ENCODE measurements at places on chromosomes 16 and 17.

DNA sequence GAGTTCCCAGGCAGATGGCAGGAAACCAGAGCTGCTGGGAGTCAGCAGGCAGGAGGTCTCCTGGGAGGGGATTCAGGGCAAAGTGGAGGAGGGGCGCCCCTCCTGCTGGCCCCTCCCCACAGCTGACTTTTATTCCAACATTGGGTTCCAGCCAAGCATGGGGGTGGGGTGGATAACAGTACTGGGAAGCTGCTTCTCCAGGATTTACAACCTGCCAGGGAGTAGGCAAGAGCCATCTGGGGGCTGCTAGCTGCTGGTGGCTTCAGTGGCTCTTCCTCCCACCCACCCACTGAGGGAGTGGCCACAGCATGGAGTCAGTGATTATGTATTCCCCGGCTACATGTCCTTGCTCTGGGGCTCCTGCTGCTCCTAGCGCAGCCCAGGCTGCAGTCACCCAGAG, 36.8 kb downstream of the TMEM132E start:
- peaks cover 20% of the 10 kb centered on the region for H3K4me1 ChIP-seq
- no peaks in the 10 kb centered on the region for H3K27me3 ChIP-seq
- no peak overlapping the region for H3K4me3 ChIP-seq
- no peaks in the 10 kb centered on the region for H3K36me3 ChIP-seq

DNA sequence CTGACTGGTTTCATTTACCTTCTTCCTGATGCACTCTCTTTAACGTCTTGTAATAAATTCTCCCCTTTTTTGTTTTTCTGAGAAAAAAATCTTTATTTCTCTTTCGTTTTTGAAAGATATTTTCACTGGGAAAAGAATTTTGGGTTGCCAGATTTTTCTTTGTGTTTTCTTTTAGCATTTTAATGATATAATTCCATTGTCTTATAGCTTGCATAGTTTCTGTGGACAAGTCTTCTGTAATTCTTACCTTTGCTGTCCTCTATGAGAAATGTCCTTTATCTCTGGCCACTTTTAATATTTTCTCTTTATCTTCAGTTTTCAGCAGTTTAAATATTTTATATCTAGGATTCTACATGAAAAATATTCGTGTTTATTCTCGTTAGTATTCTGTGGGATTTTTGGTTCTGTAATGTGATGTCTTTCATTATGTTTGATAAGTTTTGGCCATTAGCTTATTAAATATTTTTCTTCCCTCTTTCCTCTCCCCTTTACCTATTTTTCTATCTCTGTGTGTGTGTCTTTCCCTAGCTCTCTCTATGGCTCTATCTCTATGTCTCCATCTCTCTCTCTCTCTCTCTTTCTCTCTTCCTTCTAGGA, 236.5 kb downstream of the C16orf95 start:
- no peaks in the 10 kb centered on the region for H3K27me3 ChIP-seq
- no peak for DNase-seq
- H3K4me3 ChIP-seq, result no peak overlapping the region
- no peak overlapping the region for H3K27ac ChIP-seq
- no peaks in the 10 kb centered on the region for H3K4me1 ChIP-seq

GRCh38 chr17:16918443-16918842, 53.5 kb downstream of the TNFRSF13B start:
- H3K4me3 ChIP-seq, result no peak overlapping the region
- H3K27me3 ChIP-seq, result no peaks in the 10 kb centered on the region
- no peak for DNase-seq
- peaks cover 2% of the 10 kb centered on the region for H3K4me1 ChIP-seq

- no peak overlapping the region for H3K27ac ChIP-seq
- H3K4me1 ChIP-seq, result no peaks in the 10 kb centered on the region
- no peaks in the 10 kb centered on the region for H3K27me3 ChIP-seq
- H3K36me3 ChIP-seq, result no peaks in the 10 kb centered on the region
Observed at GRCh38 chr17:28888832-28889231, 8.7 kb downstream of the FLOT2 start.

DNA sequence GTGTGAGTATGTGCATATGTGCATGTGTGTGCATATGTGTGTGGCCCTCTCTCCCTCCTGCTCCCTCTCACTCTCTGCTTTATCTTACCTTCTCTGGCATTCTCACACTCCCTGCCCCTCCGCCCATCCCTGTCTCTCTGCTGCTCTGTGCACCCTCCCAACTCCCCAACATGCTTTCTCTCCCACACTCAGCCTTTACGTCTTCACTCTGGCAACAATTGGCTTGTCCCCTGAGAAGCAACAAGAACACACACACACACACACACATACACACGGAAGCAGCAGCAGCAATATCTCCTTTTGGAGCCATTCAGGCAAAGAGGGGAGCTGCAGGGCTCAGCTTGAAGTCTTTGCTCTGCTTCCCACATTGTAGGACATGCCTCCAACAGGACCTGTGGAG, 27.8 kb downstream of the PITPNM3 start:
- DNase-seq, result no peak
- no peak overlapping the region for H3K27ac ChIP-seq
- H3K27me3 ChIP-seq, result no peaks in the 10 kb centered on the region
- peaks cover 8% of the 10 kb centered on the region for H3K4me1 ChIP-seq
- no peaks in the 10 kb centered on the region for H3K36me3 ChIP-seq
- H3K4me3 ChIP-seq, result no peak overlapping the region

DNA sequence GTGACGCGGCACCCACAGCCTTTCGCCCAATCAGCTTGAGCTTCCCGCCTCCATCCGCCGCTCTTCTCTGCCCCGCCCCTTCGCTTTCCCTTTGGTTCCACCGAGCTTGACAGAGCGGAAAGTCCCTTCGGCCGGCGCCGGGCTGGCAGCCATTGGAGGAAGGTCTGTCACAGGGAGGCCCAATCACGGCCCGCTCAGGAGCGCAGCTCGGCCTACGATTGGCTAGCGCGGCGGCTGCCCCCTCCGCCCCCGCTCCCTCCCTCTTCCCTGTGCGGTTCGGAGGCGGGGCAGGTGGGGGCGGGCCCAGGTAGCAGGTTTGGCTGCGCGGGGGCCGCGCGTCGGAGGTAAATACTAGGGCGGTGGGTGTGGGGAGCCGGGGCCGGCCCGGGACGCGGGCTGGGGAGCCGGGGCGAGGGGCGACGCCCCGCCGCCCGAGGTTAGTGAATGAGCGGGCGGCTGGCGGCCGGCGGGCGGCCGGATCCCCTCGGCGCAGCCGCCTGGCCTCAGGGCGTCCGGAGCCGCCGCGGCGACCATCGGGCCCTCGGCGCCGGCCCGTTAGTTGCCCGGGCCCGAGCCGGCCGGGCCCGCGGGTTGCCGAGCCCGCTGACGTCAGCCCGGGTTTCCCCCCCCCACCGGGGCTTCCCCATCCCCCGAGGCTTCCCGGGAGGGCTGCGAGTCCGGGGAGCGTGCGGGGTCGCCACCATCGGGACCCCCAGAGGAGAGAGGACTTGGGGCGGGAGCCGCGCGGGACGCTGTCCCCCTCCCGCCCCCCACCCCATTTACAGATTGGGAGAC, at the start of gene CYLD:
Gene CYLD (plus strand): TSS at position 306 of the 795 bp plus-strand sequence. CDS start 7,613 bp downstream, outside the sequence.
- no peaks in the 10 kb centered on the region for H3K36me3 ChIP-seq
- no peaks in the 10 kb centered on the region for H3K27me3 ChIP-seq
- 0 out of 2 replicates have a peak, but pooled peaks cover 1% of the 10 kb centered on the region for H3K4me1 ChIP-seq
- no peak within 1 kb of the TSS for H3K27ac ChIP-seq

GRCh38 chr17:35898283-35899070, 18.3 kb upstream of the CCL5 start:
- H3K27me3 ChIP-seq, result no peaks in the 10 kb centered on the region
- no peaks in the 10 kb centered on the region for H3K36me3 ChIP-seq
- no peak overlapping the region for H3K4me3 ChIP-seq
- no peaks in the 10 kb centered on the region for H3K4me1 ChIP-seq
- no peak overlapping the region for H3K27ac ChIP-seq
- no peak for DNase-seq

DNA sequence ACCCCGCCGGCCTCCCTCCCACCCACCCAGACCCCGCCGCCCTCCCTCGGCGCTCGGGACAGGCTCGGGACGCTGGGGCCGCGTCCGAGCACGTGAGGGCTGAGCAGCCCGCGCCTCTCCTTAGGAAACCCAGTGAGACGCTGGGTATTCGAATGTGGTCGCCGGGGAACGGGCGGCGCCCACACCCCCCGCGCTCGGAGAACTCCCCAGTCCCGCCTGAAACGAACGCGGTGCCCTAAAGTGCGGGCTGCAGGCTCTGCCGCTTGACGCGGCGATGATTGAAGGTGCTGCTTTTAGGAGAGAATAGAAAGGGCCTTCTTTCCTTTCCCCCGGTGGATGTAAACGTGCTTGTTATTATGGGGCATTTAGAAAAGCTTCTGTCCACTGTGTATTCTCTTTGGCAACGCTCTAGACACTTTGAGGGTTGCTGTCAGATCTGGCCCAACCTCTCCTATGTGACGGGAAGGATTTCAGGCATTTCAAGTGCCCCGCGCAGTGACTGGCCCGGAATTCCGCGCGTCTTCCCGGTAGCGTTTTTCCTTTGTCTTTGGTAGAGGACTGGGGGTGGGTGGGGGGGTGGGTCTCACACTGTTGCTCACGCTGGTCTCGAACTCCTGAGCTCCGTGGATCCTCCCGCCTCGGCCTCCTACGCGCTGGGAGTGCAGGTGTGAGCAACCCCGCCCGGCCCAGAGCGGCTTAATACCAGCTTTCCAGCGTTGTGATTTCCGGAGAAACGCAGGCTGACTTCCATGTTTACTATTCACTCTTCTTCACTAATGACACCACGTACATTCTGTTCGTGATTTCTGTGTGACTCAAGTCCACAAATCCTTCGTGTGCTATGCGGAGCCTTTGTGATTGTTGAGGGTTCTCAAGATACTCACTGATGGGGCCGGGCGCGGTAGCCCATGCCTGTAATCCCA, 21.8 kb upstream of the FOXK2 start:
- H3K27ac ChIP-seq, result no peak overlapping the region
- peaks cover 2% of the 10 kb centered on the region for H3K27me3 ChIP-seq
- peak overlapping the region; percentile 43 for H3K4me3 ChIP-seq
- no peaks in the 10 kb centered on the region for H3K36me3 ChIP-seq
- DNase-seq, result no peak

DNA sequence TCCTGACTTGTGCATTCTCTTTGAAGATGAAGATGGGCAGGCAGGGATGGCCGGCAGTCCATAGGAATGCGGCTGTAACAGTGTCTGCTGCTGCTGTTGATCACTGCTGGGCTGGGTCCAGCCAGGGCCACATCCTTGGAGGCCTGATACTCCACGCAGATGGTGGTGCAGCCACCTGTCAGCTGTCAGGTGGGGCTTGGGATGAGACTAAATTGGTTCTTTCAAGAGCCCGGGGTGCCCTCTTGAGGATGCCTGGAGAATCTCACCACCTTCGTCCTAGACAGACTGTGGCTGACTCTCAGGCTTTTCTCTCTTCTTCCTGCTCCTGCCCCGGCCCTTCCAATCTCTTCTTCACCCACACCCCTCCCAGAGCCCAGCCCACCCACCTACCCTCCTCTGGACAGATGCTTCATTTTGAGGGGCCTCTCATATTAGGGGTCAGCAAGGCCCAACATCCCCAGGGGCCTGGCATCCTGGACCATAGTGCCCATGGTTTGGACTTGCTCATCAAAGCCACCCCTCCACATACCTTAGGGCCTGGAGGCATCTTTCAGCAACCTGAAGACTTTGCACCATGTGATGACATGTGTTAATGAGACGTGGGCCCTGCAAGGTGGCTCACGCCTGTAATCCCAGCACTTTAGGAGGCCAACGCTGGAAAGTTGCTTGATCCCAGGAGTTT, 19.1 kb downstream of the OSBPL7 start:
- no peak overlapping the region for H3K27ac ChIP-seq
- DNase-seq, result peak; percentile 9
- H3K27me3 ChIP-seq, result no peaks in the 10 kb centered on the region
- H3K4me1 ChIP-seq, result no peaks in the 10 kb centered on the region
- H3K36me3 ChIP-seq, result no peaks in the 10 kb centered on the region

DNA sequence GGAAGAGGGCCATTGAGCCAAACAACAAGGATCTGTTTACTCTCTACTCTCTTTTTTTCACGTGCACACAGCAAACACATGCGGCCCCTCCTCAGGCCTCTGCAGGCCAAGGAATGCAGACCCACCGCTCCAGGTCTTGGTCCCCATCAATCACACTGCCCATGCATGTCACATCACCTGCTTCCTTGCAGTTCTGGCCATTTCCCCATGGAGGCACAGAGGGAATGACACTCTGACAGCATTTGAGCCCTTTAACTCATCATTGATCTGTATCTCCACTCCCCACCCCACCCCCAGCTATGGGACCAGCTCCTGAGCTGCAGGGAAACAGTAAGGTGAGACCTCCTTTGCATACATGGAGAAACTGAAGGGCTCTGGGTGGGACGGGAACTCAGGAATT, 45.9 kb upstream of the MEIOC start:
- no peak overlapping the region for H3K4me3 ChIP-seq
- H3K4me1 ChIP-seq, result peaks cover 8% of the 10 kb centered on the region
- no peak overlapping the region for H3K27ac ChIP-seq

DNA sequence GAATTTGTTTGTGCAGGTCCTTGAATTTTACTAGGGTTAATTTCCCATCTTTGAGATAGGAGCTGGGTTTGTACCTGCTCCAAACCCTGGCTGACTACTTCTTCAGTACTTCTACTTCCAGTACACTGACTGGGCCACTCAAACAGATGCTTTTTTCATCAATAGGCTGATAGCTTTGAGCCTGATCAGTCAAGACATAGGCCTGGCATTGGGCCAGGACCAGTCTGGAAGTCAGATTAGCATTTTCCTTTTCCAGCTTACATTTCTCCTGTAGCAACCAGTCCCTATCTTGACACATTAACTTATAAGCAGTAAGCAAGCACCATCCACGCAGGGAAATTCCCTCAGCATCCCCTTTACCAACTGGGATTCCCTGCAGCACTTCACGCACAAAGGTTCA, 7.5 kb upstream of the TMEM101 start:
- peaks cover 6% of the 10 kb centered on the region for H3K36me3 ChIP-seq
- H3K27me3 ChIP-seq, result no peaks in the 10 kb centered on the region
- no peak overlapping the region for H3K27ac ChIP-seq
- no peak for DNase-seq
- no peak overlapping the region for H3K4me3 ChIP-seq
- H3K4me1 ChIP-seq, result no peaks in the 10 kb centered on the region

GRCh38 chr16:69916462-69916861, 34.7 kb upstream of the CLEC18A start:
- H3K27me3 ChIP-seq, result no peaks in the 10 kb centered on the region
- H3K36me3 ChIP-seq, result no peaks in the 10 kb centered on the region
- DNase-seq, result no peak
- H3K4me3 ChIP-seq, result no peak overlapping the region
- peaks cover 1% of the 10 kb centered on the region for H3K4me1 ChIP-seq
- no peak overlapping the region for H3K27ac ChIP-seq

- no peak overlapping the region for H3K27ac ChIP-seq
- no peak for DNase-seq
Observed at GRCh38 chr16:12386192-12386591, 409.7 kb downstream of the SNX29 start.

DNA sequence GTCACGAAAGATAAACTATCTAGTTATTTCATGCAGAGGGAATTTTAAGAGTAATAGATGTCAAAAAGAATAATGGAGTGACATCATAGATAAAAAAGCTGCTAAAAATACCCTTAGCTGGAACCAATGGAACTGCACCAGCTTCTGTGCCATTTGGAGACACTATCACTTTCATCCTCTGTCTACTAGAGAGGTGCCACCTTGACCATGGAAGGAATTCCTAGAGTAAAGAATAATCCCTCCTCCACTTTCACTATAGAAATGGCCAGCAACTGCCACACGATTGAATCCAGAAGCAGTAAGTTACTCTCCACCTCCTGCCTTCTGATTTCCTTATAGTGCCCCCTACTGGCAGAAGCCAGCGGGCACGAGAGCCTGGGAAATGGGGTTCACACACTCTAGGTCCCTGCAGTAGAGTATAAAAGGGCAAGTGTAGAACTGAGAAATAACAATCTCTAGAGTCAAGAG, 2.8 kb upstream of the ALDH3A2 start:
- DNase-seq, result peak; percentile 58
- no peak overlapping the region for H3K4me3 ChIP-seq
- H3K27me3 ChIP-seq, result no peaks in the 10 kb centered on the region

- DNase-seq, result no peak
- no peak overlapping the region for H3K4me3 ChIP-seq
- peaks cover 3% of the 10 kb centered on the region for H3K4me1 ChIP-seq
- no peaks in the 10 kb centered on the region for H3K27me3 ChIP-seq
- H3K27ac ChIP-seq, result no peak overlapping the region
- H3K36me3 ChIP-seq, result no peaks in the 10 kb centered on the region
Observed at GRCh38 chr16:19179546-19180490, 11.8 kb downstream of the SYT17 start.

All from iPS DF 6.9 (cell line).